ENCODE measurements at places on chromosomes 16 and 17. TPM values are rescaled to one million over a fixed set of nuclear protein-coding genes. Genes with fewer than 3 reads are reported as not detected.
A peak's percentile ranks its signal among the peaks of the same experiment; 100 is the strongest.

DNA sequence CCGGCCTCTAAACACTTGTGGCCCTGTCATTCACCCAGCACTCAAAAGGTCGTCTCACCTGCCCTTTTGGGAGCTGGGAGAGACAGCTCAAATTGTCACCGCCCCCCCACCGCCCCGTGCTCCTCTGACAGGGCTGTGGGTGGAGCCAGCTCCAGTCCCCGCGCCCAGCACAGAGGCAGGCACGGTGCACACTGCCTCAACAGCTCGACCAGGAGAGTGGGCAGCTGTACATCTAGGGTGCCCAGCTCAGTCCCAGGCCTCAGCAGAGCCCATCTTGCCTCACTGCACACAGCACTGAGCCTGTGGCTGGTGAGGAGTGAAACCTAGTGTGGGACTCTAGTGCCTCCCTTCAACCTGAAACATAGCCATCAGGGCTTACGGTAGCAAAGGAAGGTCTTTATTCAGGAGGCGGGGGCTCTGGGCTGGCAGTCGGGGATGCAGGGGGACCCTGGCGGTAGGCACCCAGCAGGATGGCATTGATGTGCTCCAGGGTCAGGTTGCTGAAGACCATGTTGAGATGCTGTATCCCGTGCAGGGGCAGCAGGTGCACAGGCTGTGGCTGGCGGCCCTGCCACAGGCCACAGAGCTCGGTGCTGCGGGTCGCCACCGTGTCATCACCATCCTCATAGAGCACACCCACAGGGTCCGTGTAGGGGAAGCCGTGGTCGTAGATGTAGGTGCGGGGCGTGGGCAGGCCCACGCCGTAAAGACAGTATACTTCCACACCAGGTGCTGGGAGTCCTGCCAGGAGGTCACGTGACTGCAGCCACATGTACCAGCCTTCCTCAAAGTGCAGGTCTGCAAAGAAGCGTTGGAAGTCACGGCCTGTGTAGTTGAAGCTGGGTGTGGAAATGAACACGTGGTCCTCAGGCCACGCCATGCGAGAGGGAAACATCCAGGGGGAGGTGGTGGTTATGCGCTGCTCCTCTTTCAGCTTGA is 3.1 kb upstream of the PSMB10 start:
- DNase-seq, result peak; percentile 66

GRCh38 chr17:73644145-73645049 is at the start of gene SDK2:
SDK2 (minus strand) TSS chr17:73644445; CDS start chr17:73644088, 357 bp downstream.
- DNase-seq, result no peak

DNA sequence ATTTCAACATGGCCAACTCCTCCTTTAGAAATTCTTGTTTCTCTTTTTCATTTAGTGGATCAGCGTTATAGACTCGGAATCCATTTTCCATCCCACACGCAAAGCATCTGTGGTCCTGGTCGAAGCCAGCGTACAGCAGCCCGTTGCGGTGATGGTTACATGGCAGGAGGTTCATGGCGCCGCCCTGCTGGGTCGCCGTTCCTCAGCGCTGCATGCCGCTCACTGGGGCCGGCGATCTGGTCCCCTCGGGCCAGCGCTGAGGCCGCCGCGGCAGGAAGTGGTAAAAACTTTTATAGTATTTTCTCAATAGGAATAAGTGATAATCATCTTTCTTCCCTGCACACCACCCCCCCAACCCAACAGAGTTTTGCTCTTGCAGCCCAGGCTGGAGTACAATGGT is 29.9 kb upstream of the RHOT1 start:
- DNase-seq, result no peak

DNA sequence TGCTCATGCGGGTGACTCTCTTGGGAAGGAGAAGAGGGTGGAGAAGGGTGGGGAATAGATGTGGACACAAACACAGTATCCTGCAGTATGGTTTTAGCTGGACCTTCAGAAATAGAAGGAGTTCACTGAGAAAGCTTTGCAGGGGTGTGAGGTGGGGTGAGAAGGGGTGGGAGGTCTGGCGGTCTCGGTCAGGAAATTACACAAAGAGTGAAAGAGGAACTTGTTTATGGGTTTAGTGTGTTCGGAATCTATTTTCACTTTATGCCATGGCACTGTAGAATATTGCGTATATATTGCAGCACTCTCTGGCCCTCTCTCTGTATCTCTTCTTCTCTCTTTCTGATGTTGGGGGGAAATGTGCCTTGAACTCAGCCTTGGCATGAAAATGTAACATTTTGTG is 148.2 kb upstream of the GOT2 start:
- no peak for DNase-seq

GRCh38 chr16:24188021-24188542 is 68.1 kb upstream of the CACNG3 start:
- no peak for DNase-seq

GRCh38 chr17:74520790-74521480 is 10.3 kb downstream of the CD300LB start:
- no peak for DNase-seq

GRCh38 chr16:47043200-47043599 is 69.7 kb upstream of the DNAJA2 start:
- no peak for DNase-seq

DNA sequence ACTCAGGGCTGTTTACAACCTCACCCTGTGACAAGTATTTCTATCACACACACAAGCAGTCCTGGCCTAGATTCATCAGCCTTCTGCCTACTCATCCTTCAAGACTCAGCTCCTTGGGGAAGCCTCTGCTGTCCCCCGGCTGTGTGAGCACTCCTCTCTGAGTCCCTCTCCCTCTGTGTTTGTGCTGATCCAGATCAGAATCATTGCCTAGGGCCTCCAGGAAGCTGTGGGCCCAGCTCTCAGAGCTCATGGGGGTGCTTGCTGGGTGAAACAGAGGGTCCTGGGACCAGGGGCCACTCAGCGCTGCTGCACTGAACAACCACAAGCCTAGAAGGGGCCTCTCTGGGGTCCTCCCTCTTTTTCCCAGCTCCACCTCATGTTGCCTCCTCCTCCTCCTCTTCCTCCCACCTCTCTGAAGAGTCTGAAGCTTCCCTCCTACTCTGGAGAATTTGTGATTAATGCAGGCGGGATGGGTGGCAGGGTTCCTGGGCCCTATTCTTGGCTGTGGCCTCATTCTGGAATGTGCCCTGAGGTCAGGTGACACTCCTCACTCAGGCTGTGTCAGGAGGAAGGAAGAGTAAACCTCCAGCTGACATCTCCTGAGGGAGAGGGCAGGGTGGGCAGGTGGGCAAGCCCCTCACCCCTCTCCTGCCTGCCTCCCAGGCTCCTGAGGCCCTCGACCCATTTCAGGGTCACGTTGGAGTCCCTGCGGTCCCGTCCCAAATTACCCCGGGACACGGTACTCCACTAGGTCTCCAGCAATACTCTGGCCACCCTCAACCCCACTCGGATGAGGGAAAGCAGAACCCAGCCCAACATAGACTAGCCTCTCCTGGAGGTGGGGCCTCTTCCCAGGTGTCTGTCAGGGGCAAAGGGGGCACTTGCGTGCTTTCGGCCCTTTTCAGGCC is 10.1 kb downstream of the WFIKKN2 start:
- DNase-seq, result no peak

DNA sequence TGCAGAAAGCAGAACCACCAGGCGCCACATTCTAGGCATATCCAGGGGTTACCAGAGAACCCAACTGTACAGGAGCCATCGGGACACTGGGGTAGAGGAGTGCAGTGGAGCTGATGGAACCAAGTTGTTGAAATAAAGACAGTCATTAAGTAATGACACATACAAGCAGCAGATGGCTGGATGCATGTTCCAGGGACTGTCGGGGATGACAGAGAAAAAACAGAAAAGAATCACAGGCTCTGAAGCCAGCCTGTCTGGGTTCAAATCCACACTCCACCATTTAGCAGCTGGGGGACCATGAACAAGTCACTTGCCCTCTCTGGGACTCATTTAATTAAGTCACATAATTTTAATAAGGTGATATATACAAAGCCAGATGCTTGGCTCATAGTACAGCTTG is 117.1 kb downstream of the ZNF423 start:
- no peak for DNase-seq

GRCh38 chr17:79644617-79645016 is 33.8 kb upstream of the RBFOX3 start:
- no peak for DNase-seq

The MYH8 gene
- total RNA-seq, result not detected

The CNTNAP1 gene
- 1.9 TPM for total RNA-seq

The GNG13 gene
- not detected for total RNA-seq

The PIGW gene
- 11.8 TPM for total RNA-seq

The CMTM3 gene
- total RNA-seq, result 65.9 TPM

The C17orf78 gene
- total RNA-seq, result not detected
